H7 (cell line): ENCODE measurements at places on chromosomes 1 and 21. TPM values are rescaled to one million over a fixed set of nuclear protein-coding genes. Genes with fewer than 3 reads are reported as not detected.
A peak's percentile ranks its signal among the peaks of the same experiment; 100 is the strongest.

- no peak for DNase-seq
Observed at GRCh38 chr1:31072304-31072746, 6.8 kb upstream of the PUM1 start.

DNA sequence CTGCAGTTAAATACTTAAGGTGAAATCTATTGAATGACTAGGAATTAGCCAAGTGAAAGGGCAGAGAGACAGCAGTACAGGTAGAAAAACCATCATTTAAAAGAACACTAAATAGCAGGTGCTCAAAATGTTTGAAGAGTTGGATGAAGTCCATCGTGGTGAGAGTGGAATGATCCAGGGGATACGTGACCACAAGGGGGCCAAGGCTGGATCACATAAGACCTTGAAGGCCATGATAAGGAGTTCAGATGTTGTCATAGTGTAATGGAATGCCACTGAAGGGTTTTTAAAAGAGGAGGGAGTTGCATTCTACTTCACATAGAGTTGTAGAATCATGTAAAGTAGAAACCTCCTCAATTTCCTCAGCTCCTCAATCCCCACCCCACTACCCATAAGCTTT is 34.8 kb upstream of the HOOK1 start:
- peak; percentile 24 for DNase-seq

GRCh38 chr1:59532102-59532501 is 235.2 kb downstream of the FGGY start:
- DNase-seq, result no peak

DNA sequence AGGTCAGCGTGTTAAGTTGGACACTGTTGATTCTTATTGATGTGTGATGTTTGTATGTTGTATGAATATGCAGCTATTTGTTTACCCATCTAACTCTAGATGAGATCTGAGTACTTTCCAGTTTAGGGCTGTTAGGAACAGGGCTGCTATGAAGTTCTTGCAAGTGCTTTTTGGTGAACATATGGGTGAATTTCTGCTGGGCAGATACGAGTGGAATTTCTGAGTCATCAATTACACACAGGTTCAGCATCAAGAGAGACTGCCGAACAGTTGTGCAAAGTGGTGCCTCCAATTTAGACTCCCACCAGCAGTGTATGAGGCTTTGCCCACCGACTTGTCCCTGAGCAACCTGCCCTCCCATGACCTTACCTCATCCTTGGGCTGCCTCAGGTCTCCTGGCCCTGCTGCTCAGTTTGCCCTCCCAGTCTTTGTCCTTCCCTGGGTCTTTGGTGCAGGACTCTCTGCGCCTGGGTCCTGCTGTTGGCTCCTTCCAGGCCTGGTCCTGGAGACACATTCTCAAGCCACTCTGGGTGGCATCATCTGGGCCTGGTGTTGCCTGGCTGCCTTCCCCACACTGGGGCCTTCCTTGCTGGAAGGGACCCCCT is 343.6 kb downstream of the PTPRU start:
- DNase-seq, result no peak

DNA sequence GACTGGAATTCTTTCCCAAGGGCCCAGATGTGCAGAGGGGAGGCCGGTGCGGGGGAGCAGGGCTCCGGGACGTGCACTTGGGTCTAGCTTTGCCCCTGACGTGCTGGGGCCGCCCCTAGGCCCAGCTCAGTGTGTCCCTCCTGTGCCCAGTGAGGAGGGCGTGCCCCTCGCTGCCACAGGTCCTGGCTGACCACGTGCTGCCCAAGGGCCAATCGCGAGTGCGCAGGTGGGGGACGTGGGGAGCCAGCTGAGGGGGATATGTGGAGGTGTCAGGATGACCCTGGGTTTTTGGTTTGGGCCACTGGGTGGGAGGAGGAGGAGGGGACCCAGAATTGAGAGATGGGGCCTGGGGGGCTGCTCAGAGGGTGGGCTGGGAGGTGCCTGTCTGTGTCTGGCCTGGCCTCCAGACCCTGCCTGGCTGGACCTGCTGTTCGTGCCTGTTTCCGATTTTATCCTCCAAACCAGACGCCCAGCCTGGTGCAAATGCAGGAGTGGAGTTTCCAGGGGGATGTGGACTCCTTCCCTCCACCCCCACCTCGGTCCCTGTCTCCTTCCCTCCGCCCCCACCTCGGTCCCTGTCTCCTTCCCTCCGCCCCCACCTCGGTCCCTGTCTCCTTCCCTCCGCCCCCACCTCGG is 6.1 kb upstream of the RNF223 start:
- DNase-seq, result peak; percentile 97

- DNase-seq, result peak; percentile 93
Observed at GRCh38 chr1:6162773-6163172, 17.3 kb downstream of the CHD5 start.

Gene AKR7A3
- total RNA-seq, result 0.69 and 1.8 TPM in 2 replicates
